ENCODE measurements at places on chromosomes 13 and 19.

DNA sequence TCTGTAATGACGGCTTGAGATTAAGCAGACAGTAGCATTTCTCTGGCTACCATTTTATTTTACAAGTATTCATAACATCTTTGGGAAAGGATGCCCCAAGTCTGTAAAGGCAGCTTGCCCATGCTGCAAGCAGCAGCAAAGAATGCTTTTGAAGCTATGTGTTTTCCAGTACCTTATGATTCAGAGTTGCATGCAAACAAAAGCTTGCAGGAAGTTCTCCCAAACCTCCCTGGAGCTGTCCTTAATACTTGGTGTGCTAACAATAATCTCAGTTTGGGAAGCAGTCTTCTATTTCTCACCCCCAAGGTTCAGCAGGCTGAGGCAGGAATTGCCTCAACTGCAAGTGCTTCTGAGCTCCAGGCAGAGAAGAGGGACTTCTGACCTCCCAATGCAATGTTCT, 60.8 kb downstream of the CCNA1 start:
- DNase-seq = no peak

DNA sequence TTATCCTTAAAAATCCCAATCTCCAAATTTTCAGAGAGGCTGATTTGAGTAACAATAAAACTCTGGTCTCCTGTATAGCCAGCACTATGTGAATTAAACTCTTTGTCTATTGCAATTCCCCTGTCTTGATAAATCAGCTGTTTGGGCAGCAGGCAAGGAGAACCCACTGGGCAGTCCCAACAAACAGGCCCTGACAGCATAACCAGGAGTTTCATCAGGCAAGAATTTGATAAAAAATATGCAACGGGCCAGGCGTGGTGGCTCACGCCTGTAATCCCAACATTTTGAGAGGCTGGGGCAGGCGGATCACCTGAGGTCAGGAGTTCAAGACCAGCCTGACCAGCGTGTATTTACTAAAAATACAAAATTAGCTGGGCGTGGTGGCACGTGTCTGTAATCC, 42.1 kb downstream of the STK24 start:
- no peak for DNase-seq

GRCh38 chr19:11142528-11143171, 12.9 kb downstream of the SPC24 start:
- peak; percentile 95 for DNase-seq

GRCh38 chr19:50793558-50794065, 3.4 kb downstream of the ACP4 start:
- DNase-seq = no peak

DNA sequence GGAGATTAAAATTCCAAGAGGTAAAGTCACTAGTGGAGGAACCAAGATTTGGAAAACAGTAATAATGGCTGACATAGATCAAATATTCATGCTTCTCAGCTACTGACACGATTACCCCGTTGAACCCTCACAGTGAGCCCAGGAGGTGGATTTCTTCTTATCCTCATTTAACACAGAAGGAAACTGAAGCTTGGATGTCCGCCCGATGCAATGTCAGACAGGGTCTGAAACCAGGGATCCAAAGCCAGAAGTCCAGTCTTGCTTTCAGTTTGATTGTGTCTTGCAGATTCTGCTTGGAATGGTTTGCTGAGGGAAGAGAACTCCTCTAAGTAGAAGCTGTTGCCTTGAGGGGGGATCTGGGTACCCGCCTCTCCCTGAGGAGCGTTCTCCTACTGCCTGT, 404.7 kb downstream of the KCNRG start:
- DNase-seq = peak; percentile 54

- no peak for DNase-seq
Observed at GRCh38 chr19:18113827-18114226, 16.2 kb downstream of the MAST3 start.

- DNase-seq = peak; percentile 83
Observed at GRCh38 chr19:49338691-49339300, 3.6 kb downstream of the CD37 start.

GRCh38 chr13:113231306-113232207, 22.1 kb downstream of the CUL4A start:
- DNase-seq = no peak

DNA sequence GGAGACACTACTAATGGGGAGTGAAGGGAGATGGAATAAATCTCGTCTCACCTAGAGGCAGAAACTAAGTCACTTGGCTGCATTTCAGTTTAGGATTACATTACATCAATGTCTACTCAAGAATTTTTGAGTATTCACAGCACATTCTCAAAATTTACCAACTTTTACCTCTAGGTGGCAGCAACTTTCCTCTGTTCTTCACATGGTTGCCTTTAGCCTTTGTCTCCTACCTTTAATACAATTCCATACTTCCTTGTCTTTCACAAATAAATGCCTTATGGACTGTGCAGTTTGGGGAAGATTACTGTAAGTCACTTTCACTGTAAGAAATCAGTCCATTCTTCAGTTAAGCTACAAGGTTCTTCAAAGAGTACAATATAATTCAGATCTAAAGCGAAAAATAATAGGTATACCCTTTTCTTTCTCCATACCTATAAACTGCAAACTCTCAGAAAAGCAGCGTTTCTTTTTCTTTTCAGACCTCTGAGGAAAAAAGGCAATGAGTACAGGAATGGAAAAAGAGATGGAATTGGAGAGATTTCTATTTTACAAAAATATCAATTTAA, 379.4 kb downstream of the KLF12 start:
- DNase-seq = no peak

GRCh38 chr13:98784666-98785065, 32.2 kb upstream of the SLC15A1 start:
- DNase-seq = no peak

DNA sequence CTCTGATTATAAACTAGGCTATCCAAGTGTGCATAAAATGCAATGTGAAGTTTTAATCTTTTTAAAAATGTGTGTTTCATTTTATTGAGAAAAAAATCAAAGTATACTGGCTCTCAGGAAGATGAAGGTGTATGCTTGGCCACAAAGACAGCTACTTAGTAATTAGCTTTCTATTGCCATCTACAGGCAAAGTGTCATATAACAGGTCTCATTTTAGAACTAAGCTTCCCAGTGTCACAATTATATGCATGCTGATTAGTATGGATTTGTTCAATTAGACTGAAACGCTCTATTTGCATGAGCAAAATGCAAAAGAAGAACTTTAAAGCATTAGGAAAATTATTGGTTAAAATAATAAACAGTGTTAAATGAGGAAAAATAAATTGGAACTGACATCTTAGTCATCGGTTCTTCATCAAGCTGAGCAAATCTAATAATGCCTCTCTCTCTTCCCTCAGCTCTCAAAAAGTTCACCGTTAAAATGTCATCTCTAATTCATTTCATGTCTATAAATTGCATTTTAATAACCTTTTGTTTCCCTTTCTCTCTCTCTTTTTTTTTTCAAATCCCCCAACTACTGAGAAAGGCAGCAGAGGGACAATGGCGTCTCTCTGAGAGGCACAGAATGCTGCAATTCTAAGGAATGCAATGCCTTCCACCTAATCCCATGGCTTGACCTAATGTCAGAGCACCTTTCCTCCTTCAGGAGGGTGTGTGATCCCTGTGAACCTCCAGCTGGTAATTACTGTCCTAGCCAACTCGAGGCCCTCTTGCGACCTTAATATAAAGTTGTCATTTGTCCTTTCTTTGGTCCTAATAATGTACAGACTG, 313.1 kb upstream of the MAB21L1 start:
- DNase-seq = no peak

GRCh38 chr13:41960211-41960636, 685 bp downstream of the VWA8 start:
- peak; percentile 47 for DNase-seq
